ENCODE measurements at places on chromosomes 4 and X.

DNA sequence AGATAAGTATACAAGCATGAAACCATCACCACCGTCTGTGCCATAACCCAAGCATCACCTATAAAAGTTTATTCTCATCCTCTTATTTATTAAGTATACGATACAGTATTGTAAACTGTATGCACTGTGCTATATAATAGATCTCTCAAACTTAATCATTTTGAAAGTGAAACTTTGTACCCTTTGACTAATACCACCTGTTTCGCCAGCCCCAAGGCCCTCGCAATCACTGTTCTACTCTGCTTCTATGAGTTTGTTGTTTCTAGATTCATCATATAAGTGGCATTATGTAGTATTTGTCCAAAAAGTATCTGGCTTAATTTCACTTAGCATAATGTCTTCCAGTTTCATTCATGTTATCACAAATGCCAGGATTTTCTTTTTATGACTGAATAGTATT is 72.1 kb upstream of the DOCK11 start:
- no peak for DNase-seq

- no peak for DNase-seq
These were observed 22.9 kb downstream of the SH3TC1 start for GRCh38 chr4:8221985-8222384.

DNA sequence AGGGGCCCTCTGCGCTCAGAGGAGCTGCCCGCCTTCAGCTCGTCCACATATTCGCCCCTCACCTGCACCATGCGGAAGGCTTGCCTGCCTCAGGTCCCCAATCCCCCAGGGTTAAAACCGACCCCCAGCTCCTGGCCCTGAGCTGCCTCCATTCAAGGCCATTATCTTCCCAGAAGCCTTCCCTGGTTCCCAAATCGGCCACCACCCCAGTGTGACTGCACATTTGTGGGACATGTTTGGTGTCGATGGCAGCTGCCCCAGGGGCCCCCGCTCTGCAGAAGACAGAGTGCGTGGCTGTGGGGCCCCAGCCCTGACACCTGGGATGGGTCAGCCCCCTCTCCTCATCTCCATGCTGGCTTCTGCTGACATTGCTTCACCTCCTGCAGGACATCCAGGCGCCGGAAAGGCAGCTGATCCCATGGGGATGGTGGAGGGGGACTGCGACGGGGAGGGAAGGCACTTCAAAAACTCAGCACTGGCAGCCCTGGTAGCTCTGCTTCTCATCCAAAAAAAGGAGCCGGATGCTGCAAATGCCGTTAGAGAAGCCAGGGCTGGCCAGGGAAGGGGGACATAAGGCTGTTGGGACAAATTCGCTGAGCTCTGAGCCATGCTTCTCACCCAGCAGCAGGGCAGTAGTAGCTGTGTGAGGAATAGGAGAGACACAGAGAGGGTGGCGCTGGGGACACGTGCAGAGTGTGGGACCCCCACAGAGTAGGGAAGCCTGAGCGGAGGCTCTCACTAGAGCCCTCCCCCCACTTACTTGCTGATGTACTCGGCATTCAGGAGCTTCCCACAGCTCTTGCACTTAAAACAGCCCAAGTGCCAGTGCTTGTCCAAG is 78.5 kb downstream of the ABLIM2 start:
- DNase-seq, result no peak

DNA sequence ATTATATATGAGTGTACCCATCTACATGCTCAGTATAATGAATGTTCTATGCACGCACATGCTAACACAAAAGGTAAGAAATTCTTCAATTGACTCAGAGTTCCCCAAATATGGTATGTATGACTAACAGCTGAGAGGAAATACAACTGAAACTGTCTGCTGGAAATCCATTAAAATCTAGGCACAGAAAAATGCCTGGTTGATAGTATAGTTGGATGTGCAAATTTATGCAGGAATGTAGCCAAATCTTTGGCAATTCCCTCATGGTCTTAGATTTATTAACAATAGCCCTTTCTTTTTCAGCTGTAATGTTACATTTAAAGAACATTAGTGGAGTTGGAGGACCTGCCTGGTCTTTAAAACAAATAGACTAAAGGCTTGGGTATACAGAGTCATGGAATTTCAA is 5.5 kb downstream of the CAMK2D start:
- no peak for DNase-seq

DNA sequence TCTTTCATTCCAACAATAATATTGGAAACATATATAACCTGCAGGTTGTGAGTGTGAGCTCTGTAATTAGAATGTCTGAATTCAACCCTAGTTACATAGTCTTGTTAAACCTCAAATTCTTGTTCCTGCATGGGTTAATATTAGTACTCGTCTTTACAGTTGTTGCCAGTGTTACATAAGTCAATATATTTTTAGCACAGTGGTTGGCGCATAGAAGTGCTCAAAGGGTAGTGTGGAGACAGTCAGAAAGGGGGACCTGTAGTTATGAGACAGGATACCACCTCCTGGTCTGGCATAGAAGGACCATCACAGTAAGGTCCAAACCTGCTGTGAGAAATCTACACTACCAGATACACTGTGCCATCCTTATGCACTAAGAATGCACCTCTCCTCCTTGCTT is 1045.9 kb upstream of the SLIT2 start:
- DNase-seq, result no peak

DNA sequence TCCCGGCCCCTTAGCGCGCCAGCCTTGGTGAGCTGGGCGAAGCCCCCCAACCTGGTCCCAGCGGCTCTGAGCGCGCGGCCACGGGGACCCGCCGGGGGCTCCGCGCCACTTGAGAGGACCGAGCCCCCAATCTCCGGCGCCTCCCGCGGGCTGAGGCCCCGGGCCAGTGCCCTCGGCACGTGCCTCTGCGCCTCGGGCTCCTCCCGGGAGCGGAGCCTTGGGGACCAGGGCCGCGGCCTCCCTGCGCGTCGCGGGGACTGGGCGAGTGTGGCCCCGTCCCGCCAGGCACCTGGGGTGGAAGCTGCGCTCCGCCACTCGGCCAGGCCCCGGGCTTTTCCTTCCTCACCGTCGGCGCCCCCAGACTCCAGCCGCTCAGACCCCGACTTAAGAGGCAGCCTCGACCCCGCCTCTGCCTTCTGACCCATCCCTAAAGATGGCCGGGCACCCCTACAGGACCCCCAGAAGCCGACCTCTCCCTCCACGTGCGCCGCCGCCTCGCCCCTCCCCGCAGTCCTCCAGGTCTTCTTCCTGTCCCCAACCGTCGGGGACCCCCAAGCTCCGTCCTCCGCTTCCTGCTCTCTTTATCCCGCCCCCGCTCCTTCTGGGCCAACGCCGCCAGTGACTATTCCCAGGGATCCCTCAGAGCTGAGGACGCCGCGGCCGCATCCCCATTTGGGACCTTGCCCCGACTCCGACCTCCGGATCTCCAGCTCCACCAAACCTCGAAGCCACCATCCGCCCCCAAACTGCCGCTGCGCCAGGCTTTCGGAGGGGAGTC is 752 bp downstream of the ERAS start:
- no peak for DNase-seq

GRCh38 chrX:124343016-124343415 is 3.3 kb upstream of the SH2D1A start:
- no peak for DNase-seq

DNA sequence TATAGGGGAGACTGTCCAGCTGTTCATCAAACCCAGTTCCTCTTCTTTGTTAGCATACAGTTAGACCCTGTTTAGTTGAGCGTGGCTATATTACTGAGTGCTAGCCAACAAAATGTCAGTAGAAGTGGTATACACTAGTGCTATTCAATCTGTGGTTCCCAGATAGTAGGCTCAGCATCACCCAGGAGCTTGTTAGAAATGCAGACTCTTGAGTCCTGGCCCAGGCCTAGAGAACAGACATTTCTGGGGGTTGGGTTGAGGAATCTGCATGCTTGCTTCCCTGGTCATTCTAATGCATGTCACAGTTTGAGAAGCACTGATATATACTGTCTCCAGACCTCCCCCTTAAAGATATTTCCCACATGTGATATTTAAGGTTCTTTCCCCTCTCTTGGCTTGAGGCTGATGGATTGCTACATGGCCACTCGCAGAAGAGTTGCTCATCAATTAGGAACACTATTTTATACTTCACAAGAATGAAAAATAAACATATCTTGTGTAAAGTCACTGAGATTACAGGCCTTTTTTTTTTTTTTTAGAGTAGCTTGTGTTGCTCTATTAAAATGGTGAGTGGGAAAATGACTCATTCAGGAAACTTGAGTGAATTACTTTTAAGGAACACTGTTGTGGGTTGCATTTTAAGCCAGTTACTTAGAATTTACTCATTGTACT is 289.0 kb downstream of the STIM2 start:
- DNase-seq, result no peak

DNA sequence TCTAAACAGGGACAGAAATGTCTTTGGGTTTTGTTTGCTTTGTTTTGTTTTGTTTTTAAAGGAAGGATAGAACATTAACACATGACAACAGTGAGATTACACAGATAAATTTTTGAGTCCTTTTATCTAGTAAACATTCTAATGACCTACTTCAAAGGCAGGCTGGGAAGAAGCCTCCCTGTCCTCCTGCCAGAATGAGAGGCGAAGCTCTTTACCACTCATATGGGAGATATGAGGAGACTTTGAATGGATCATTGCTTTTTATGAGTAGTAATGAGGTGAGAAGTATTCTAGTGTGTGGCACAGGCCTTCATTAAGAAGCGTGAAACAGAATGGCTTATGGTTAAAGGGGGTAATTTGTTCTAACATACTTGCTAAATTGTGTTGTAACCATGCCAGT is 172.0 kb downstream of the FBXO8 start:
- DNase-seq, result no peak

- no peak for DNase-seq
These were observed 101.5 kb downstream of the PRDM5 start for GRCh38 chr4:120821029-120821428.

DNA sequence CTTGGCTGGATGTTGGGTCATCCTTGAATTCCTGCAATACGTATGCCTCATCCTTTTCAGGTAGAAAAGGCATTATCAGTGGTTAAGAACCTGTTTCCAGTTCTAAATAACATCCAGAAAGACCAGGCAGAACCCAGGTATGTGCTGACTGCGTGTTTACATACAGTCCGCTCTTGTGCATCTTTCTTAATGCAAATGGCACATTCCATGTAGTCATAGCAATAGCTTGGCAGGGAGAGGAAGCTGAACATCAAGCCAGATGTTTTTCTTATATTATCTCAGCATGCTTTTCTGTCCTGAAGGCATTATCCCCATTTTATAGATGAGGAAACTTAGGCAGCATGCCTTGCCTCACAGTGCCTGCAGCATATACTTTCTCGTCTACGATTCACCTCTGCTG is 2.1 kb downstream of the DCLK2 start:
- no peak for DNase-seq

- no peak for DNase-seq
These were observed 5.8 kb downstream of the ABLIM2 start for GRCh38 chr4:8152865-8153257.

DNA sequence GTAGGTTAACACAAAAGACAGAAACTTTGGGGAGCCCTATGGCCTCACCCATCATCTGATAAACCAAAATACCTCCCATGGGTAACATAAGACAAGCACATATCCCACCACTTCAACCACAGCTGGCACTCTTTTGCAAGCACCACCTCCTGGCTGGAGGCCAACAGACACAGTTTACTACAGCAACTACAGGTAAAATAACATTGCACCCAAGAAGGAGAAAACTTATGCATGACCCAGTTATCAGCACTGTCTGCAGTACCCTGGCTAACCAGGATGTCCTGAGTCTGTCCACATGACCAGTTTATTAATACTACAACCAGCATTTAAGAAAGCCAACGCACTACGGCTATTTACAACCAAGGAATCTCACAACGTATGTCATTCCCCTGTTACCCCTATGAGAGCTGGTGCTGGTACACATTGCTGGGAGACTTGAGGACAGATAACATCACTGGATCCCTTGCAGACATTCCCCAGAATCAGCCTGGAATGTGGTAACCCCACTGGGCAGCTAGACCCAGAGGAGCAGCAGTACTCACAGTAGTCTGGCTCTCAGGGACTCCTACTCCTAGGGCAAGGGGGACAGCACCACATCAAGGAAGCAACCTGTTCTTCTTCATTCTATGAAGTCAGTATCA is 32.0 kb downstream of the ELF2 start:
- no peak for DNase-seq

GRCh38 chr4:53531585-53532224 is 59.6 kb downstream of the LNX1 start:
- DNase-seq, result no peak

GRCh38 chr4:114052227-114052626 is 72.8 kb upstream of the ARSJ start:
- DNase-seq, result no peak

DNA sequence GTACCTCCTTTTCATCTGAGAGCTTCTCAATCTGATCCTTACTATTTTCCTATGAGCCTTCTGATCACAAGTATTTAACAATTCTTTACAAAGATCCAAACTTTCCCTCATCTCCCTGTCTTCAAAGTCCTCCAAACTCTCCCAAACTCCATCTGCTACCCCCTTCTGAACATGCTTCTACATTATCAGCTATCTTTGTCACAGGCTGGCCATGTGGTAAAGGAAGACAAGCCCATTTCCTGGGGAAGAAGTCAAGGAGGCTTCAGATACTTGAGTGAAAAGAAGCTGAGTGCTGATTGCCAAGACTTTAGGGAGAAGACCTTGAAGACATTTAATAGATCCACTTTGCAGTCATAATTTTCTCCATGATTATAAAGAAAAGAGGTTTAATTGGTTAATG is 231.4 kb downstream of the CWH43 start:
- no peak for DNase-seq

DNA sequence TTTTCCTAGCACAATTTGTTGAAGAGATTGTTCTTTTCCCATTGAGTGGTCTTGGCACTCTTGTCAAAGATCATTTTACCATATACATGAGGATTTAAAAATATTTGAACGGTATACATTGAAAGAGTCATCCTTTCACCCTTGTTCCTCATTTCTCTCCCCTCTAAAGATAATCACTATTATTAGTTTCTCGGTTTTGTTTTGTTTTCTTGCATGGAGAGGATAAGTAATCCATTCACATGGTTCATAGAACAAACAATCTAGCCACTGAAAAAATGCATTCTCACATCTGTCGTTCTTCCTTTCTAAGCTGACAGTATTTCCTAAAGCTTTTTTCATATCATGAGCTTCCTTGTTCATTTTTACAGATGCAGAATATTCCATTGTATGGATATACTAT is 39.2 kb upstream of the MSMO1 start:
- no peak for DNase-seq

DNA sequence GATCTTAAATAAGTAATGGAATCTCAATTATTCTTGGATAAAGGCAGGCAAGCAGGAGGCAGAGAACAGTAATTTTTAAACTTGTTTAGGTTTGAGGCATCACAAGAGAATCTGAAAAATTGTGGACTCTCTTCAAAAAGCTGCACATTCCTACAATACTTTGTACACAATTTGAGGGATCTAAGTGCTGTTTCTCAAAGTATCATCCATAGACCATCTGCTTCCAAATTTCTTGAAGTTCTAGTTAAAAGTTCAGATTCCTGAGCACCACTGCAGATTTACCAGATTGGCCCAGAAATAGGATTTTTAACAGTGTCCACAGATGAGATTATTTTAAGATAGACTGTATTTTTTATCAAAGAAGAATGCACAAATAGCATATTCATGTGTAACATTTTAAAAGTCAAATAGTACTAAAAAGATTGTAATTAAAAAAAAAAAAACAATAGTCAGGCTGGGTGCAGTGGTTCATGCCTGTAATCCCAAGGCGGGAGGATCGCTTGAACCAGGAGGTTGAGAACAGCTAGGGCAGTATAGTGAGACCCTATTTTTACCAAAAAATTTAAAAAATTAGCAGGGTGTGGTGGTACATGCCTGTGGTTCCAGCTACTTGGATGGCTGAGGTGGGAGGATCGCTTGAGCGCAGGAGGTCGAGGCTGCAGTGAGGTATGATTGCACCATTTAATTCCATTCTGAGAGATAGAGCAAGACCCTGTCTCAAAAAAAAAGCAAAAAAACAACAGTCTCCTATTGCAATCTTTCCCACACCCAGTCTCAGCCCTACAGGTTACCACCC is 14.2 kb upstream of the FNIP2 start:
- DNase-seq, result no peak
